ENCODE measurements at places on chromosomes 7 and 10.

DNA sequence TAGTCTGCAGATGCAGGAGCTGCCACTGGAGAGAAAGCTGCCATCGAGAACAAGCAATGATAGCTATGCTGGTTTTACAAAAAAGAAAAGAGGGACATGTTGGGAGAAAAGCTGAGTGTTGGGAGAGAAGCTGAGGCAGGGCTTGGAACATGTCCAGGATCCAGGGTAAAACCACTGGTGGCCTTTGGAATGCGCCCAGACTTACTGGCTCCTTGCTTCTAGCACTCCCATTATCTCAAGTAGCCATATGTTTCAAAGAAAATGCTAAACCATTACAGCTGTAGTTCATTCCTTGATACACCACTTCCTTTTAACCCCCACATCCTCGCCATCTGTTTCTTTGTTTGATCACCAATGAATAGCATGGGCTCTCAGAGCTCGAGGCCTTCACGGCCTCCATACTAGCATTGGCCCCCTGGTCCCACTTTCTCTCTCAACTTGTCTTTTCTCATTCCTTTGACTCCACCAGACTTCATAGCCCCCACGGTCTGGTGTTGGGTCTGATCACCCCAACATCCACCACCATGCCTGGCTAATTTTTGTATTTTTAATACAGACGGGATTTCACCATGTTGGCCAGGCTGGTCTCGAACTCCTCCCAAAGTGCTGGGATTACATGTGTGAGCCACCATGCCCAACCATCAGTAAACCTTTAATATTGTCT lies 23.8 kb upstream of the PLAC9 start:
- DNase-seq = no peak

DNA sequence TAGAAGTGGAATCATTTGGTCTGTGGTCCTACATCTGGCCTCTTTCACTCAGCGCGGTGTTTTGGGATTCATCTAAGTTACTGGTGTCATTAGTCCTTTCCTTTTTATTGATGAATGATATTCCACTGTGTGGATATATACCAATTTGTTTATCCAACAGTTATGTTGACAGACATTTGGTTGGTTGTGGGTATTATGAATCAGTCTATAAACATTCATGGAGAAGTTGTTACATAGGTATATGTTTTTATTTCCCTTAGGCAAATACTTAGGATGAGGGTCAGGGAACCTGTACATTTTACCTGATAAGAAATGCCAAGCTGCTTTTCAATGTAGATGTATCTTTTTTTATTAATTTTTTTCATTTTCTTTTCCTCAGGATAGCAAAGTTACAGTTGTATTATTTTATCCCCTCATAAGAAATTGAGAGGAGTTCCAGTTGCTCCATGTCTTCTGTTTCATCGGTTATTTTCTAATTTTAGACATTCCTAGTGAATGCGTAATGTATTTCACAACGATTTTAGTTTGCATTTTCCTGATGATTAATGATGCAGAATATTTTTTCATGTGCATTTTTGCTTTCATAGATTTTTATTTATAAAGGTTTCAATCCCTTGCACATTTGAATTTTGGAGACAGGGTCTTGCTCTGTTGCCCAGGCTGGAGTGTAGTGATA lies 203.8 kb upstream of the SH2B2 start:
- DNase-seq = no peak

DNA sequence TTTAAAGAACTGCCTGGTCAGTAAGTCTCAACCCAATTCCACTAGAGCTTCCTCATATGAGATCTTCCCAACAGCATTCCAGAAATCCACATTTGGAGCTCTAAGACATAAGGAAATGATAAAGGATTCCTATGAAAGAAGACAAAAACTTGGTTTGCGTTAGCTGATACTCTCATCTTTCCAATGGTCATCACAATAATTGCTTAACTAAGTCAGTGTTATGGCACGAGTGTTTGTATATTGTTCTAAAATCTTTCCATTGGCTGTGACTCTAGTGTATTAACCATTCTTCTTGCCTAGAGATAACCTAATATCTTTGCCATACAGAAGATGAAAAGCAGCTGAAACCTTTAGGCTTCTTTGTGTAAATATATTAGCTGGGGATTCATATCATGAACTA lies 289.0 kb downstream of the SNX13 start:
- DNase-seq = no peak

DNA sequence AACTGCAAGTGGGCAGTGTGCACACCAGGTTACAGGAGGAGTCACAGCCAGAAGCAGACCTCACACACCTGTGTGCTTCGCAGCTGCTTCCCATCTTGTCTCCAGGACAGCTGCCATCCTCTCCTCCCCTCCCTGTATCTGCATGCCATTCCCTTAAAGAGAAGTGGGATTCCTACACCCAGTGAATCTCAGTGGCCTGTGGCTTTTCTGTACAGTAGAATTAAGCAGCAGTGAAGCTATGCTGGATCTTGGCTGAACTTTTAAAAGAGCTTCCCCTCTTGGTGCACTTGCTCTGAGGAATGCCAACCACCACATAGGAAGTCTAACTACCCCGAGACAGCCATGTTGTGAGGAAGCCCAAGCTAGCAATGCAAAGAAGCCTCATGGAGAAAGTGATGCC lies 236.5 kb upstream of the ZMIZ1 start:
- no peak for DNase-seq

DNA sequence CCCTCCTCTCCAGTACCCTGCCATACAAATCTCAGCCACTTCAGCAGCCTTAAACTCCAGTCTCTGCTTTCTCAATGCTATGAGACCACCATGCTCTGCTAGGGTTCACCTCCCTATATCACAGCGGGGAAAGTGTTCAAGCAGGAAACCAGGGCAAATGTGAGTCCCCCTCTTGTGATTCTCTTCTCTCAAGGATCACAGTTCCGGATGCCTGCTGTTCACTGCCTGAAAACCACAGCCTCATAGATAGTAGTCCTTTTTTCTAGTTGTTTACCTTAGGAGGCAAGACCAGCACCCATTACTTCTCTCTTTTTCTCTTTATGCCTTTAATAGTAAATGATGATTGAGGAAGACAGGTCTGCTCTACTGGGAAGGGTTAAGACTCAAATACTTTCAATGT lies 100.8 kb downstream of the SGMS1 start:
- DNase-seq = no peak

DNA sequence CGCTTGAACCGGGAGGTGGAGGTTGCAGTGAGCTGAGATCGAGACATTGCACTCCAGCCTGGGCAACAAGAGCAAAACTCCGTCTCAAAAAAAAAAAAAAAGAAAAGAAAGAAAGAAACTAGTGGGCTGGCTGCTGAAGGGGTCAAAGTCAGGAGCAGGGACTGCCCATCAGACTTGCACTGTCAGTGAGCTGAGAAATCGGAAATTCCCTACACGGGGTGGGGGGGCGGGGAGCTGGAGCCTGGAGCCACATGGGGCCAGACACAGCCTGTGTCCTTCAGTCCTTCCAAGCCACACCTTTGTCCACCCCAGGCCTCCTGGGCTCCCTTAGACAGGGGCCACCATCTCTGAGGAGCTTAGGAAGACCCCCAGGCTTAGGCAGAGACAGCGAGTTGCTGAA lies 34.5 kb downstream of the SRRM3 start:
- DNase-seq = no peak

- DNase-seq = no peak
Measured at GRCh38 chr10:93512565-93512964, 16.2 kb downstream of the CEP55 start.

GRCh38 chr10:33509231-33509831 lies 174.9 kb upstream of the NRP1 start:
- no peak for DNase-seq

DNA sequence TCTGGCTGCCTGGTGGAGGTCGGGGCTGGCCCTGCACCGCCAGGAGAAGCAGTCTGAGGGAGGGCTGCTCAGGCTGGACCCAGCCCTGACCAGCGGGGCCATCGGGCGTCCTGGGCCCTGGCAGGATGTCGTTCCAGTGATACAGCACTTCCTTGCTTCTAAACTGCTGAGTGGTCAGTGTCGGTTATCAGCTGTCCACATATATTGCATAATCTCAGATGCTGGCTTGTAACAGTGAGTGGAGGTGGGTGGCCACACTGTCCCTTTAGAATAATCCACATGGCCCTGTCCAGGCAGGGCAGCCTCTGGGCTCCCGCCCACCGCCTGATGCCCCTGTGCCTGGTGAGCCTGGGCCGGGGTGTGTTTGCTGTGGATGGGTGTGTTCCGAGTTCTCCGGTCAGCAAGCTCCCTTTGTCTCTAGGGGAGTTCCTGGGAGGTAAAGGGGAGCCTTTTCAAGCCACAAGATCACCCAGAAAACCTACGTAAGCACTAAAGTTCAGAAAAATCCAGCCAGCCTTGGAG lies 86.1 kb downstream of the LHPP start:
- no peak for DNase-seq

- no peak for DNase-seq
Measured at GRCh38 chr7:48636391-48637015, 287.8 kb upstream of the CDC14C start.

All from WERI-Rb-1 (cell line).